ENCODE measurements at places on chromosomes 6 and 20.

GRCh38 chr20:48766205-48766604 is 61.6 kb downstream of the PREX1 start:
- ATAC-seq = no peak

GRCh38 chr6:19552076-19552475 is 285.1 kb upstream of the ID4 start:
- no peak for ATAC-seq

DNA sequence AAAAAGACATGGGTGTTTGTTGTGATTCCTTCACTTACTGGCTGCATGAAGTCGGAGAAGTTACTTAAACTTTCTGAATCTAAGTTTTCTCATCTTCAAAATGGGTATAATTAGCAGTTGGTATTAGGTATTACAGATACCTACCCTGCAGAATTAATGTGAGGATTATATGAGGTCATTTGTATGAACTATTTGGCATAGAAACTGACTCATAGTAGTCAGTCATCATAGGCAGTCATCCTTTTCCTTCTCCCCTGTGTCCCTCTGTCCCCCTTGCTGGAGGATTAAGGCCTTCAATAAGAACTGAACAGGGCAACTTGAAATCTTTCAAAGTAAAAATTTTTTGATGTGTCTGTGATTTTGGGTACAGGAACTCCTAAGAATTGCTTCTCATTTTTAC is 26.3 kb downstream of the RALGAPB start:
- ATAC-seq = no peak

- no peak for ATAC-seq
These were observed 30.2 kb downstream of the PHACTR3 start for GRCh38 chr20:59634435-59635005.

- ATAC-seq = no peak
These were observed 20.0 kb upstream of the IL22RA2 start for GRCh38 chr6:137193256-137194070.

DNA sequence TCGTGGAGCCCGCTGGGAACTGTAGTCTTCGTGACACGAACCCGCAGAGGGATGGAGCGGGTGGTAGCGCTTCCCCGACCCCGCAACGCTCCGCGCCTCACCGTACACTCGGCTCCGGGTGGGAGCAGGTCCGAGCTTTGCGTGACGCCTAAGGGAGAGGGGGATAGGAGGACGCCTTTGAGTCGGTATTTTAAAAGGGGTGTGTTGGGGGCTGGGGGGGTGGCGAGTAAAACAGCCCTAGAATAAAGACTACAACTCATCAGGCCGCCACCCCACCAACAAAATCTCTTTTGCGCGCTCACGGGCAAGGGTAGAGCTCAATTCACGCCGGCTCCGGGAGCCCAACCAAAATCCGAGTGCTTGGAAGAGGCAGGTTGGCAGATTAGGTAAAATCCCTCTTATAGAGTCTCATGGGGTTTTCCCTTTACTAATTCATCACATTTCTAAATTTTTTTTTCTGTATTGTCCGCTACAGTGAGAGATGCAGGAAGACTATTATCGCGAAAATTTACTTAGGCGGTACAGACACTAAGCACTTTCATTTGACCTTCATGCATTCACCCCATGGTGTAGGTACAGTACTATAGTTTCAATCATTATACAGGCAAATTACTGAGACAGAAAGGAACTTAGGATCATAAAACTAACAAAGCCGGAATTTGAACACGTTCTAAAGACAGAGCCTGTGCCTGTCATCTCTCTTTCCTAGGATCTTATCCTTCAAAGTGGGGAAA is 706 bp upstream of the SNX14 start:
- ATAC-seq = peak; percentile 33

DNA sequence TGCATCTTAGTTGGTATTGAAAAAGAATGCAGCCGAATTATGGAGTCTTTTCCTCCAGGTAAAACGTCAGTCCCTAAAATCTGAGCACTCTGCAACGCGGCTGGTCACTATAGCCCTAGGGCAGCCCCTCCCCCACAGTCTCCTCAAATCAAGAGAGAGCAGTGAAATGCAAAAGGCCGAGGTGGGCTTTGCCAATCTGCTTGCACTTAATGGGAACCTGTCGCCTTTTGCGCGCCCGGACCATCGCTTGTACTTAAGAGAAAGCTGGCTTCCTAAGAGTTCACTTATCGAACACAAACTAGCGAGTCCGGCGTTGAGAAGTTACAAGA is 447 bp downstream of the MCM3 start:
- ATAC-seq = no peak

All from activated CD4-positive, CD25-positive, alpha-beta regulatory T cell treated with anti-CD3 and anti-CD28 coated beads, Interleukin-2, amount 50 U/mL, for 24 hours (primary cell).